Stimulated activated effector memory CD8-positive, alpha-beta T cell treated with anti-CD3 and anti-CD28 coated beads, Interleukin-12 subunit alpha, Interleukin-12 subunit beta, amount 100 ng/mL, for 72 hours (primary cell): ENCODE measurements at places on chromosomes 7 and 10.

DNA sequence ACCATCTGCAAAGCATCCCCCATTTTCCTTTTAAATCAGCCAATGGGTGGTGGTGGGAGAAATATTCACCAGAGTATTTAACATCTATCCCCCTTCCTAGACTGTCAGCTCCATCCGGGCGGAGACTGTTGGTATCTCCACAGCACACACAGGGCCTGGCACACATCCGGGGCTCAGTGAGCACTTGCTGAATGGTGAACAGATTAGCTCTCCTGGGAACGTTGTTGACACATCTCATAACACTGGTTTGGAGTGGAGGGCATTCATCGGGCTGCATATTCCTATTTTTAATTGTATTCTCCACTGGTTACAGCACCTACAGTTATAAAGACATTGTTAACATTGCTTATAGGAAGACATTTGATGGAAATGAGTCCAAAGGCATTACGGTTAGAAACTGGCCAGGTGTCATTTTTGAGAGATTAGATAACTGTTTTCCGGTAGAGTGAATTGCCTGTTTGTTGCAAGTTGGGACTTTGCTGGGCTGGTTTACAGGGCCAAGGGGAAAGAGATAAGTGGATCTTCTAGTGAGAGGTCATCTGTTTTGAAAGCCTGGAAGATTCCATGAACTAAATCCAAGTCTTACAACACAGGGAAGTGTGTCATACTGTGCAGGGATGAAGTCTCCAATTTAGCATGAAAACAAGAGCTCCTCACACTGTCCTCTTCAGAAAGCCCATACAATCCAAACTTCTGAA is 101.8 kb downstream of the EGFR start:
- DNase-seq: no peak

DNA sequence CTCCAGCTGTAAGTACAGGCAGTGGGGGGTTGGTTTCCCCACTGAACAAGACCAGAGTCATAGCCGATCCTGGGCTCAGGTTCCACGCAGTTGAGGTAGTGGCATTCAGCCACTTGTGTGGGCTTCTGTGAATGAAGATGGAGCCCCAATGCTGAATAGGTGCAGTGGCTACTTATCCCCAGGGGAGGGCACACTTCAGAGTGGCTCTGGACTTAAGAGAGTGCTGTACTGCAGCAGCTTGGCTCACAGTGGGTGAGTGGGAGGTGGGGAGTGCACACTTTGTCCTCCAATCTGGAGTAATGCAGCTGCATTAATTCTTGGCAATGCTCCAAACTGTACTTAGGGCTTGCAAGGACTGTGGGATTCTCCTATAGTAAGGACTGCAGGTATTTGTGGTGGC is 81.9 kb downstream of the BUB3 start:
- no peak for DNase-seq

GRCh38 chr7:25831831-25832411 is 320.1 kb upstream of the NFE2L3 start:
- no peak for DNase-seq

GRCh38 chr7:107803009-107803610 is at the start of gene SLC26A3:
SLC26A3 (minus strand) TSS chr7:107803223; CDS start chr7:107794509, 8,714 bp downstream.
- no peak for DNase-seq

DNA sequence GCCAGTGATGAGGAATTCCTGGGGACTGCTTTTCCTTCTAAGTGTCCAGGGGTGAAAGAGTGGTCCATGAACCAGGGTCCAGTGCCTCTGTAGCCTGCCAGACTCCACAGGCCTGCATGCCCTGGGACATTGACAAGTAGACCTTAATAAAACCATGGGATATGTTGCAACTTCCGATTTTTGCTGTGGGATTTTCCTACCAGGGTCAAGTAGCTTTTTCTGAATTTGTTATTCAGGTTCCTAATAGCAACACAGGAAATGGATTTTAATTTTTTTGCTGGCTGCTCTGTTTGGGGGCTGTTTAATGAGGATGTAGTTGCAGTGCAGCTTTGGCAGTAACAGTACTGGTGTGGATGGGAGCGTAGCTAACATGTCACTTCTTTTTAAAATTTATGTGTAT is 42.1 kb downstream of the WBP1L start:
- no peak for DNase-seq

GRCh38 chr7:92643821-92644220 is 53.6 kb upstream of the FAM133B start:
- DNase-seq: no peak

- DNase-seq: no peak
Measured at GRCh38 chr7:11082552-11083213, 109.0 kb downstream of the PHF14 start.

- no peak for DNase-seq
Measured at GRCh38 chr7:157352516-157352915, 15.7 kb downstream of the DNAJB6 start.

- DNase-seq: no peak
Measured at GRCh38 chr10:89235073-89235798, 16.3 kb downstream of the LIPA start.

GRCh38 chr7:50342616-50343114 is 38.1 kb downstream of the IKZF1 start:
- peak; percentile 60 for DNase-seq

- no peak for DNase-seq
Measured at GRCh38 chr10:116489460-116489859, 56.3 kb upstream of the PNLIP start.

- no peak for DNase-seq
Measured at GRCh38 chr7:137950263-137950621, 51.6 kb downstream of the CREB3L2 start.

- no peak for DNase-seq
Measured at GRCh38 chr7:116704650-116705228, 32.7 kb downstream of the MET start.
